ENCODE measurements at places on chromosomes 16 and 17. TPM values are rescaled to one million over a fixed set of nuclear protein-coding genes. Genes with fewer than 3 reads are reported as not detected.

GRCh38 chr16:86653285-86654006 lies 75.1 kb downstream of the FOXL1 start:
- DNase-seq = no peak

The NOD2 gene
- total RNA-seq = 1.1 TPM

DNA sequence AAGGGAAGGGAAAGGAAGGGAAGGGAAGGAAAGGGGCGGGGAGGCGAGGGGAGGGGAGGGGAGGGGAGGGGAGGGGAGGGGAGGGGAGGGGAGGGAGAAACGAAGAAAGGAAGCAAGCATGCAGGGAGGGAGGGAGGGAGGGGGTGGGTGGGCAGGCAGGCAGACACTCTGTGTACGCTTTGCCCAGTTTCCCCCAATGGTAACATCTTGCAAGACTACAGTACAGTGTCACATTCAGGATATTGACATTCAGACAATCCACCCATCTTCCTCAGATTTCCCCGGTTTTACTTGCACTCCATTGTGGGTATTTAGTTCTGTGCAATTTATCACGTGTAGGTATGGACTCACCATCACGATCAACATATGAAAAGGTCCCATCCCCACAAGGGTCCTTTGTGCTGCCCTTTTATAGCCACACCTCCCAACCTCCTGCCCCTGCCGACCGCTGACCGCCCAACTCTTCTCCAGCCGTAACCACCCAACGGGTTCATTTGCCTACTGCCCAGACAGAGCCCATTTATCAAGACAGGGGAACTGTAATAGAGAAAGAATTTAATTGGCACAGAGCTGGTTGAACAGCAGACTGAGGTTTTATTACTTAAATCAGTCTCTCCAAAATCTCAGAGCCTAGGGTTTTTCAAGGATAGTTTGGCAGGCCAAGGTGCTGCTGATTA lies 91.4 kb upstream of the FA2H start:
- DNase-seq = no peak

DNA sequence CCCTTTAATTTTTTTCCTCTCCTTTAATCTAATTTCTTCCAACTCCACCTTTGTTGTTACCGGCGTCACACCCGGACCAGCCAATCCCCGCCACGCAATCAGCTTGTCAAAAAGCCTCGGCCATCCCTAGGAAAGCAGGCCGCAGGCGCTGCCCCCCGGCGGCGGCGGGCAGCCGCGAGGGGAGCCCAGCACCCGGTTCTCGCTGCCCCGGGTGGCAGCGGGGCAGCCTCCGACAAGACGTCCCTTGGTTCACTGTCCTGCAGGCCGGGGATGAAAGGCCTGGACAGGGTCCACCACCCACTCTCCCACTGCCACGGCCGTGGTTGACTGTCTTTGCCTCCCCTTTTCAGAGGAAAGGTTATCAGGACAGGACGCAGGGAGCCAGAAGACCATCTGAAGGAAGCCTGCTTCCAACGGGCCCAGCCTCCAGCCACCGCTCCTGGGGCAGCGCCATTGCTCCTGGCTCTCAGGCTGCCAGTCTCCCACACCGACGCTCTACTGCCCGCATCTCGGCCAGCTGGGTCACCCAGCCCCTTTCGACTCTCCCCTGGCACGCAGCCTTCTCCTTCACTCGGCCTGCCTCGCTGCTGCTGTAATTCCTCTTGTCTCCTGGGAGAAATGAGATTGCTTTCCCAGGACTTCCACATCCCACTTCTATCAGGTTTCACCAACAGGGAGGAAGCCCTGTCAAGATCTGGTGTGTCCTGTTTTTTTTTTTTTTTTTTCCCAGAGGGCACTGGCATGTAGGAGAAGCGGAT lies 2.8 kb upstream of the UBTF start:
- DNase-seq = peak; percentile 79

The VASN gene
- total RNA-seq = 49.5 TPM

- DNase-seq = no peak
Observed at GRCh38 chr17:48577946-48578615, at the start of gene HOXB4. Gene HOXB4 (minus strand): TSS chr17:48578350. CDS start chr17:48578319, 31 bp downstream.

DNA sequence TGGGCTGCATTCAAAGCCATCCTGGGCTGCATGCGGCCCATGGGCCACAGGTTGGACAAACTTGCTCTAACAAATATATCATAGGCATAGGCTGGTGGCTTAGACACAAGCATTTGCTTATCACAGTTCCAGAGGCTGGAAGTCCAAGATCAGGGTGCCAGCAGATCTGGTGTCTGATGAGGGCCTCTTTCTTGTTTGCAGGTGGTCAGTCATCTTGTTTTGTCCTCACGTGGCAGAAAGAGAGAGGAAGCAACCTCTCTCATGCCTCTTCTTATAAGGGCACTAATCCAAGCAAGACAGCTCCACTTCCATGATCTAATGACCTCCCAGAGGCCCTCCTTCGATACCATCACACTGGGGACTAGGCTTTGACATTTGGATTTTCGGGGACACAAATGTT lies 238.7 kb upstream of the TNRC6C start:
- DNase-seq = no peak

The ASPA gene
- 10.3 TPM for total RNA-seq

GRCh38 chr16:66926961-66927436 lies 1.7 kb upstream of the RRAD start:
- no peak for DNase-seq

GRCh38 chr16:48971571-48972077 lies 310.0 kb downstream of the CBLN1 start:
- DNase-seq = no peak

DNA sequence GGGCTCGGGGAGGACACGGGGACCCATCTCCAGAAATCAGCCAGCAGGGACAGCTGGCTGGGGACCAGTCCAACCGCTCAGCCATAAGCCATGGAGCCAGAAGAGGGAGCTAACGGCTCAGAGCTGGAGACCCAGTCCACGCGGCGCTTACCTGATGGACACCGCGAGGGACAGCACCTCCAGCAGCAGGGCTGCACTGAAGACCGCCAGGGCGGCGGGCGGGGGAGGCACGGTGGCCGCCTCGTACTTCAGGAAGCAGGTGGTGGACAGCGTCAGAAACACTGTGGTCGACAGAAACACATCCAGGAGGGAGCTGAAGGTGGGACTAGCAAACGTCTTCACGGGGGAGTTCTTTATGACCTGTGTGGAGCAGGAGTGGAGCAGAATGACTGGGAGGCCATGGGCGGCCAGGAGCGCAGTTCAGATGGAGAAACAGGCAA lies 102.6 kb upstream of the CREBBP start:
- peak; percentile 75 for DNase-seq

DNA sequence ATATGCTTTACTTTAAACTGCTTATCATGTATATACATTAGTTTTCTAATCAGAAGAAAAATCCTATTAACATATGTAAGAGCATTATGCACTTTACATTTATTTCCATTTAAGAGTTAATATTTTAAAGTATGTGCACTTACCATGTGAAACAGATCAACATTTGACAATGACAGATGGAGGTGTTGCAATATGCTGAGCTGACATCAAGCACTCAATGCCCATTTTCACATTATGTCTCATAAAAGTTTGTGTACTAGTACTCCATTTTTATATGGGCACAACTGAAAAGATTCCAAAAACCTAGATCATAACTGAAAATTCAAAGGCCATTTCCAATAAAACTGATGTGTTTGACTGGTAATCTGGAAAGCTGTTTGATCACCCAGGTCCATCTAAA lies 420.9 kb upstream of the SOX9 start:
- DNase-seq = no peak

DNA sequence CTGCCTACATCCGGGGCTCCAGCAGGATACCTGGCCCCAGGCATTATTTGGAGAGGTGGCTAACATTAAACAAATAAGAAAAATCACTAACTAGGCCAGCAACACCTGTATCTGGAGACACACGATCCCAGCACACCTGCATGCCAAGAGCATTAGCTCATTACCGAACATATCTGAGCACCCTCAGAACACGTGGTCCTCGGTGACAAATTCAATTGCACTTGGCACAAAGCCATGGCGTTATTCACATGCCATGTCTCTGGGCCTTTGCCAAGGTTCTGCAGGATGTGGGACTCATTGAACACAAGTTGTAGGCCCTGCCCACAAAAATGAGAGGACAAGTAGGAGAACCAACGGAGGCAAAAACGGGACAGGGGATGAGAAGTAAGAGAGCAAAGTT lies 552.3 kb downstream of the TOX3 start:
- DNase-seq = no peak

GRCh38 chr17:57871863-57872262 lies 22.0 kb upstream of the MRPS23 start:
- no peak for DNase-seq

The PRR15L gene
- 0.82 TPM for total RNA-seq

The PPY gene
- not detected for total RNA-seq

The TBC1D3E gene
- total RNA-seq = not detected

GRCh38 chr16:67593288-67593687 lies 31.0 kb downstream of the CTCF start:
- DNase-seq = no peak

- DNase-seq = no peak
Observed at GRCh38 chr17:36611345-36612072, 10.1 kb downstream of the MRM1 start.

GRCh38 chr16:30920891-30921290 lies 2.5 kb upstream of the FBXL19 start:
- no peak for DNase-seq

DNA sequence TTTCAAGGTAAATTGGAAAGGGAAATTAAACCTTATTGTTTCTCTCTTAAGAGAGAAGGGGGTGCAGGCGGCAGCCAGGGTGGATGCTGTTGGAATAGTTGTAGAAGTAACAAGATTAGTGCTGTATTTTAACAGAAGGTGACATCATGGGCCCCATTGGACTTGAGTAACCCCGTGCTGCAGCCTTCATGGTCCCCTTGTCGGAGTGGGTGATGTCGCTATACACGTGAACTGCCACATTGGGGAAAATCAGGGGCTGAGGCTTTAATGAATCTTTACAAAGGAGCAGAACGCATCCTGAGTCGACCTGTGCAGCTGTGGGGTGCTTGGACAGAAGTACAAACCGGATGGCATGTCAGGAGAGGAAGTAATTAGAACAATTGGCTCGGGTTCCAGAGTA lies 3.2 kb downstream of the SNX11 start:
- DNase-seq = no peak

- DNase-seq = peak; percentile 90
Observed at GRCh38 chr16:85465328-85466303, 147.5 kb upstream of the GSE1 start.

The EXOC3L1 gene
- total RNA-seq = 6.1 TPM

DNA sequence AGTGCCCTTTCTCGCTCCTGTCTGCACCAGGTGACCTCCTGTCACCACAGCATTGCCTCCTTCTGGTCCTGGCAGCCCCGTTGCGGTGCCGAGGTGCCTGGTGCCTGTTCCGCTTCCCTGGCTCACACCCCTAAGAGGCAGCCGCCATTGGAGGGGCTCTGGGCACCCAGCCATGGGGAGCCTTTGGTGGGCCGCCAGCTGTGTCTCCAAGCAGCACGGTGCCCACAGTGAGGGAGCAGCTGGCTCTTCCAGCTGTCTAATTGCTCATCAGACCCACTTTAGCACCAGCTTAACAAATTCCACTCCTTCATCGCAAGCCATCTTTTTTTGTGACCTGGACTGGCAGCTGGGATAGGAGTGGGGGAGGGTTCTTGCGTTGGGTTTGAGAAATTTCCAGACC lies 276.1 kb downstream of the SNX29 start:
- no peak for DNase-seq

DNA sequence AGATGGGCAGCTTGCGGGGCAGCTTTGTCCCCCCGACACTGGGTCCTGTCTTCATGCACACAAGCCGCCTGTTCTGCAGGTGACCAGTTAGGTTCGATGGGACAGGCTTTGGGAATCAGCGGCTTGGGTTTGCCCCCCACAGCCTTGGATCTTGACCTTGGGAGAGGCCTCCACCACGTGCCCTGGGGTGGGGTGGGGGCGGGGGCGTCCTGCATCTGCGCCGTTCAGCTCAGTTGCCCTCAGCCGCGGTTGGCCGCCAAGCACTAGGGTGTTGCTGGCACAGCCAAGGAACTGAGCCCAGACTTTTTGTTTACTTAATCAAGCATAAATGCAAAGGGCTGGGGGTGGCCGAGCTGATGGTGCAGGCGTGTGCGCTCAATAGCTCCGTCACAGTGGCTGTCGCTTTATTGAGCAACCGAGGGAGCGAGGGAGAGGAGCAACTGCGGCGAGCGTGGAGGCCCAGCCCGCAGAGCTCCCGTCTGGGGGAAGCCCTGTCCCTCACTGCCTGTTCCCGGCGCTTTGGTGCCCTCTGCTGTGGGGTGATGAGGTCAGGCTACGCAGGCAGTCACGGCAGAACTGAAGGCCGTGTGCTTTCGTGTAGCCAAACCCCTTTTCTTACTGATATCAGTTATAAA lies 33.9 kb downstream of the JPH3 start:
- peak; percentile 79 for DNase-seq

The PIK3R6 gene
- 0.15 TPM for total RNA-seq

DNA sequence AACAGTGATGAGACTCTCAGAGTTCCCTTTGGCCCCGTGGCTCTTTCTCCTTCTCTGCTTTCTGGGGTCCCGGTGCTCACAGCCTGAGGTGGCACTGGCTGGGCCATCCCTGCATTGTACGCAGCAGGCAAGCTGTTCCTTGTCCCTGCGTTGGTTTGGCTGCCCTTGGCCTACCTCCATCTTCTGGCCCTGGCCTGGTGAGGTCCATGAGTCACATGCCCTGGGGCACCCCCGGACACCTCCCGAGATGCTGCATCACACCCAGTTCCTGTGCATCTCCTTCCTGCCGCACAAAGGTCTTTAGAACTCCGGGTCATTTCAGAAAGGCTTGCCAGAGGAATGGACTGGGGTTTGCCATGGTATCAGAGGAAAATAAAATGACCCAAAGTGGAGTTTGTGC lies 9.5 kb downstream of the SULT1A2 start:
- DNase-seq = no peak

The SLC22A31 gene
- total RNA-seq = 4.5 TPM

GRCh38 chr16:8797364-8798173 lies at the start of the genes PMM2 and TMEM186:
Gene PMM2 (plus strand): TSS chr16:8797839. CDS start chr16:8797883, 44 bp downstream.
Gene TMEM186 (minus strand): TSS chr16:8797639. CDS start chr16:8797614, 25 bp downstream.
- DNase-seq = peak; percentile 94

The ST6GALNAC2 gene
- 5.5 TPM for total RNA-seq

GRCh38 chr17:28551421-28552175 lies 826 bp downstream of the UNC119 start:
- DNase-seq = no peak

- peak; percentile 73 for DNase-seq
Observed at GRCh38 chr17:16255481-16255921, 38.5 kb downstream of the PIGL start.

DNA sequence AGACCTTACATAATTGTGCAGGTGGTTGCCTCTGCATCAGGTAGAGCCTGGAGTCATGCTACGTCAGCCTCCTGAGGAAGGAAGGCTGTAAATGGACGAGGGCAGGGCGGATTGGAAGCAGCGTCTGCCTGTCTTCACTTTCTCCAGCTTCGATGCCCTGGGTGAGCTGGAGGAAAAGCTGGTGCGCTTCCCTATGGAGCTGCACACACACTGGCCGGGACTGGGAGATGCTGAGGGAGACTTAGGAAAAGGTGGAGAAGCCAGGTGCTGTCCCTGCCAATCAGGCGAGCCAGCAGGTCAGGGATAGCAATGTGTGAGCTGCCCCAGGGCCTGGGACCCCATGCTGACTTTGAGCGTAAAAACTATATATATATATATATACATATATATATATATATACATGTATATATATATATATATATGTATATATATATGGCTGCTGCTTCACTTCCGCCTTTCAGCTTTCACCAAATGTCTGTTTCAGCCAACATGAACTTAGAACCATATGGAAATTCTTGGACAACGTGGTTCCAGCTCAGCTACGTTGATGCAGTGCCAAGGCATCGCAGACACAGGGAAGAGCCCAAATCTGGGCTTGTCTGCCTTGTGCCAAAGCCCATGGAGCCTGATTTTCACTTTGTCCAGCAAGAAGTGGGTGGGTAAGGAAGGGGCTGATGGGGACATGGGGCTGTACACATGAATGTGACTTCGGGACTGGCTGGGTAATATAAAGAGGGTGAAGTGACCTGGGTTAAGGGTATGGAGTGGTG lies 71.5 kb upstream of the NKD1 start:
- no peak for DNase-seq

The ALOX15B gene
- total RNA-seq = 1.1 TPM

The TUFM gene
- 97.8 TPM for total RNA-seq
